COR-L47 (cell line): ENCODE measurements at places on chromosomes 2 and 18.
A peak's percentile ranks its signal among the peaks of the same experiment; 100 is the strongest.

DNA sequence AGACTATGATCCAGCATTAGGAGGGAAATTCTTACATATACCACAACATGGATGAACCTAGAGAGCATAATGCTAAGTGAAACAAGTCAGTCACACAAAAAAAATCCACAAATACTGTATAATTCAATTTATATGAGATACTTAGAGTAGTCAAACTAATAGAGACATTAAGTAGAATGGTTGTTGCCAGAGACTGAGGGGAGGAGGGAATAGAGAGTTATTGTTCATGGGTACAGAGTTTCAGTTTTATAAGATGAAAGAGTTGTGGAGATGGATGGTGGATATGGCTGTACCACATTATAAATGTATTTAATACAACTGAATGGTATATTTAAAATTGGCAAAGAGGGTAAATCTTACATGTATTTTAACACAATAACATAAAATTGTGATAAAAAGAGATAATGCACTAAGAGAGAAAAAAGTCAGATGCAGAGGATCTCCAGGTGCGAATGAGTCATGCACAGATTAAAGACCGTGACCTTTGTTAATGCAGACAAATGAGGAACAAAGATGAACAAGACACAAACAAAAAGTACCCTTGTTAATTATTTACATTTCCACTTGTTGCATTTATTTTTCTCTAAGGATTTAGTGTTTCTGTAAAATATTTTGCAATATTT, 541.7 kb upstream of the MEX3C start:
- no peak for DNase-seq

GRCh38 chr2:237432484-237433092, 18.6 kb upstream of the COL6A3 start:
- DNase-seq, result no peak

DNA sequence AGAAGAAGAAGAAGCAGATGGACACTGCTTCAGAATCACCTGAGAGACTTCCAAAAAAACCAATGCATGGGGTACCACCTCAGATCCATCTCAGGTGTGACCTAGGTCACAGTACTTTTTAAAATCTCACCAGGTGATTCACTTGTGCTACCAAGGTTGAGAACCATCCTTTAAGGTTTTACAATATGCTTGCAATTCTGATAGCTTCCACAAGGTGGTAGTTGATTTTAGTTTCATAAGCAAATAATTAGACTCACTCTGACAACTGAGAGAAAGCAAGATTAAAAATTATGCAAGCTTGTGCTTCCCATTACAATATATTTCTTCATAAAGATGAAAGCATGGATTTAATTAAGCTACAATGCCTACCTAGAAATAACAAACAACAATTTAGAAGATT, 355.1 kb downstream of the EN1 start:
- DNase-seq, result no peak

GRCh38 chr2:159840616-159841015, 42.6 kb upstream of the CD302 start:
- no peak for DNase-seq

GRCh38 chr2:214382229-214382628, 28.6 kb upstream of the VWC2L start:
- DNase-seq, result no peak

DNA sequence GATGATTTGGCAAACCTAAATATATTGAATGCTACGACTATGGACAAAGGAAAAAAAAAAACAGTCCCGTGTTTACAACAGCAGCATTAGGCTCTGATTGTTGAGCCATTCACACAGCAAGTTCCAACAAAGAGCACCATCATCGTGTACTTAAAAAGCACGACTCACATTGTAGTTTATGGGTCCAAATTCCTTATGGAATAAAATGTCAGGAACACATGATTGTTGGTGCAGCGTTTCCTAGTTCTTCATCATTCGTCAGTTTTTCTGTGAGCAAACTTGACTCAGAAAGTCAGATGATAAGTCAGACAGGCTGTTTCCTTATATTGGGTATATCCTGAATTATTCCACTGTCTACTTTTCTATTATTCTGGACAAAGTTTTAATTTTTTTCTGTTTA, 10.0 kb upstream of the KIDINS220 start:
- no peak for DNase-seq

DNA sequence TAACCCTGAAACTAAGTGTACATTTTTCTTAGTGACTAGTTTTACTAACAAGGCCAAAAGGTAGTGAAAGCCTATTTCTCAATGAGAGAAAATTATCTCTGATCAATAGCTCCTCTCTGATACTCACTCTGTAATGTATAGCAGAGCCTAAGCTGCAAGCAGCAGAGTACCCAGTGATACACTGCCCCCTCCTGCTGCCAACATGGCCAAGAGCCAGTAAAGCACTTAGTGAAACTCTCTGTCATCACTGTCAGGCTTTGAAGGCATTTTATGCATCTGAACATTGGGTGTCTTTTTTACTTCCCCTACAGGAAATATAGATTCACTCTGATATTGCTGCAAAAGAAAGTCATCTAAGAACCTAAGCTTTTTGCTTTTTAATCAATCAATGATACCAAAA, 784.1 kb upstream of the CDH7 start:
- peak; percentile 37 for DNase-seq

GRCh38 chr2:155690785-155691184, 641.7 kb downstream of the NR4A2 start:
- no peak for DNase-seq

GRCh38 chr2:16656784-16657391, 8.7 kb downstream of the CYRIA start:
- DNase-seq, result no peak

GRCh38 chr18:55897091-55897689, 309.2 kb upstream of the TCF4 start:
- no peak for DNase-seq

- DNase-seq, result no peak
These were observed 513.8 kb downstream of the RNF144A start for GRCh38 chr2:7430869-7431641.

- no peak for DNase-seq
These were observed 11.1 kb downstream of the FRZB start for GRCh38 chr2:182855376-182855775.

DNA sequence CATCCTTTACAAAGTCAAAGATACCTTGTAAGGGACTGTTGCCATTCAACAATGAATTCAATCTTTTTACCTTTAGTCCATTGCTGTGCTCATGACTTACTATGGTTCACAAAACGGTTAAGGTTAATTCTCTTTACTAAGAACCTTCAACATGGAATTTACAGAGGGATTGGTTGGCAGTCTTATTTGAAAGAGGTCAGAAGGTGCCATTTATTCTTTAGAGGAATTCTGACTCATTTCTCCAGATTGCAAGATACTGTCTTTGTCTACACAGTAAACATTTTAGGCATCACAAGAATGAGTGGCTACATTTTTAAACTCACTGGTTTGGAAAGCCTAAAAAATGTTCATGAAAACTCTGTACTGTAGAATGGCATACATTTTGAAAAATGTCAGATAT, 17.4 kb downstream of the KCNH7 start:
- no peak for DNase-seq

DNA sequence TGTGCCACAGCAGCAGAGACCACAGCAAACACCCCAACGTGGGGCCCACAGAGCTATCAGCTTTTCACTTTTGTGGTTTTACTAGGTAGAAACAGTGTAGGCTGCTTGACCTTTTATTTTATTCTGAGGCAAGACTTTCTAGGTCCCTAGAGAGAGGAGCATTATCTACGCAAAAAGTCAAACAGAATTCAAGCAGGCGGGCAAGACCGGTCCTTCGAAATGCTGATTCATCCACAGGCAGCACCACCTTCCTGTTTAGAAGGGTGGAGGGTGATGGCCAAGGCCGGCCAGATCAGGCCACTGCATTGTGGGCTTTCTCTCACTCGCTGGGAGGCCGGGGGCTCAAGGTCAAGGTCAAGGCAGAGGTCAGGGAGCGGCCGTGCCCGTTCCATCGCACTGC, 573.0 kb downstream of the GALR1 start:
- DNase-seq, result no peak

DNA sequence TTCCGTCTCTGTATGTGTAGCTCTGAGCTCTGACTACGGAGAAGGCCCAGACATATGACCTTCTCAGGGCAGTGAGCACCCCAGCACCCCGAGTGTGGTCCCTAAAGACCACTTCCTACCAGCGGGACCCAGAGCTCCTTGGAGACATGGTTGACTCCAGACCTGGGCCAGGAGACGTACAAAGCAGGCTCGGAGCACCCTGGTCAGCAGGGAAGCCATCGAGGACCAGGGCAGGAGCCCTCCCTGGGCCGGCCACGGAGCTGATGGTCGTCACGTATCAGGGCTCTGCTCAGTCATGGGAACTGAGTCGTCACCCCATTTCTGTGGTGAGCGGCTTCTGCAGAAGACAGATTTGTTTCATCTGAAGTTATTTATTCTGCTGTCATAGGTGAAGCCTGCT, 12.8 kb upstream of the NEU4 start:
- DNase-seq, result no peak

DNA sequence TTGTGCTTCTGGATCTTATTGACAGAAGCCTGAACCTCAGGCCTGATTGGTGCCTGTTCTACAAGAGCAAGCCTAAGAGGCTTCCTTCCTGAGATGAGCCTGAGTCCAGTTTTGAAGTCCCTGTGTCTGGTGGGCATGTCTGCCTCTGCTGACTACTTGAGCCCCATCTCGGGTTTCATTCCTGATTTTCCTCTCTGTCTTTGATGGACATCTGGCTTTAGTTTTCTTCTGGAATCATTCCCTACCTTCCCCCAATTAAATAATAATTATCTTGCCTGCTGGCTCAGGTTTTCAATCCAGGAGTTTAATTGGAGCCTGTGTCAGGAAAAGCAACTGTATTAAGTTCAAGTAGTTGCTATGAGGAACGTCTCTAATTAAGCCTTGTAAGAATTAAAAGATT, 135.5 kb upstream of the MC4R start:
- DNase-seq, result peak; percentile 41

GRCh38 chr18:7319161-7319560, 88.3 kb downstream of the LRRC30 start:
- no peak for DNase-seq

DNA sequence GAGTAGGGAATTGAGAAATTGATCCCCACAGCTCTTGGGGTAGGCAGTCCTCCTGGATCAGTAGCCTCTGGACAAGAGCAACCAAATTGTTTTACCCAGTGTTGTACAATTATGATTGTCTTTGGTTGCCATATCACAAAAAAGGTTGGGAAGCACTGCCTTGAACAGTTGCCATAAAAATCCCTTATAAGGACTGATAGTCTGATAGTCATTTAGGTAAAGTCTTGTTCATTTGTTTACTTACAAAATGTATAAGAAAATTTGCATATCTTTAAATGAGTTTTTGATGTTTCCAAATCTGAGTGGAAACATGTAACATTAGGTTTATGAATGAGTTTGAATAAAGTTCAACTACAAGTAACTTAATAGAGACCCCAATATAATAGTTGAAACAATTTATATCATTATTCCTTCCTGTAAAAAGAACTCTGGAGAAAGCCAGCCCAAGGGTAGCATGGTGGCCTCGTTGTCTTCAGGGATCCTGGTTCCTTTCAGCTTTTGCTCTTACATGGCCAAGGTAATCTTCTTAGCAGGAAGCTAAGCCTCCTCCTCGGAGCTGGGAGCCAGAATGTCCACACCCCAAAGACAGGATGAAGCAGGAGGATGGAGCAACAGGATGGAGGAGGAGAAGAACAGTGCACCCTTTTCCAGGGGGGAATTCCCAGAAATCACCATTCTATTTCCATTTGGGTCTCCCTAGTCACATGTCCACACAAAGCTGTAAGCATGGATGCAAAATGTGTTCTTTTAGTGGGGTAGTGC, 35.7 kb upstream of the NEMP2 start:
- DNase-seq, result no peak
